Smooth muscle cell of bladder (primary cell): ENCODE measurements at places on chromosomes 2 and 18. TPM values are rescaled to one million over a fixed set of nuclear protein-coding genes. Genes with fewer than 3 reads are reported as not detected.

The ARHGAP15 gene
- 0.09 and 0.14 TPM in 2 replicates for total RNA-seq

The SLC40A1 gene
- total RNA-seq = 28.0 and 103 TPM in 2 replicates

The CCBE1 gene
- 16.6 and 21.7 TPM in 2 replicates for total RNA-seq

The EPB41L3 gene
- total RNA-seq = 10.1 and 30.4 TPM in 2 replicates

The MAB21L4 gene
- total RNA-seq = not detected in 2 replicates

The CYS1 gene
- 2.0 TPM in 2 replicates for total RNA-seq

The FAM237A gene
- not detected in 2 replicates for total RNA-seq
